ENCODE measurements at places on chromosomes 1 and 21.
A peak's percentile ranks its signal among the peaks of the same experiment; 100 is the strongest.

DNA sequence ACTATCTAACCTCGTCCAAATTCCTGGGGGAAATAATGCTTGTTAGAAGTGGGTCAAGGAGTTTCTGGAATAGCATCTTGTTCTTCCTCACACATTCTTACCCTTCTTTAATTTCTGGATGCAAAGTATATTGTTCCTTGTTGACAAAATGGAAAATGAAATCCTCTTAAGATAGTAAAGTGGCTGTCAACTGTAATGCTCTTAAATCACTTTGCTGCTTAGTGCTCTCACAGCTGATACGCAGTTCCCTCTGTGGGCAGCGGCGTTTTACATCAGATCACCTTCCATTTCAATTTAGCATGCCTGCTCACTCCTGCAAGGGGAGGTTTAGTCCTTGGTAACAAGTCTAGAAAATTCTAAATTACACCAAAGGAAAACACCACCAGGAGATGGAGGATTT, 113.1 kb downstream of the DNM3 start:
- no peak for DNase-seq

DNA sequence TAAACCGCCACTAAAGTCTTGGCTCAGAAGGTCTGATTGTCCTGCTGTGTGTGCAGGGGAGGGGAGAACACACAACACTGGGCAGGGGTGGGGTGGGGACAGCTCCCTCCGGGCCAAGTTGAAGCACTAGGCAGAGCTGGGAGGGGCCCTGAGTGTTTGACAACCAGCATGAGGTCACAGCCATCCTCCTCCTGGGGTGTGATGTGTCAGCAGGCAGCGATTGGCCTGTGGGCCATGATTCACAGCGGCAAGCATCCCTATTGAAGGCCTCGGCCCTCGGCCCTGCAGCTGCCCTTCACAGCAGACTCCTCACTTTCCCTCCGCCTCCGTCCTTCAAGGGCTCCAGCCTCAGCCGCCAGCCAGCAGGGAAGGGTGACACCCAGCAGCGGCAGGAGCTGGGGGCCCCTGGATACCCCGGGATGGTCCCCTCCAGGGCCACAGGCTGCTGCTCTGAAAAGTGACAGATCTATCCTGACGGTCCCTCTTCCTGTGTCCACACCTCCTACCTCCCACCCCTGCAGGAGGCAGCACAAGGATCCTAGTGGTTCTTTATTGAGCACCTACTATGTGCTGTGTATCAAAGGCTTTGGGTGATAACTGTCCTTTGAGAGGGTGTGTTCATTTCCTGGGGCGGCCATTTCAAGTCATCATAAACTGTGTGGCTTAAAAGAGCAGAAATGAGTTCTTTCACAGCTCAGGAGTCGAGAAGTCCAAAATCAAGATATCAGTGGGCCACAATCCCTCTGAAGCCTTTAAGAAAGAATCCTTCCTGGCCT, 66.0 kb upstream of the SLC25A33 start:
- DNase-seq = no peak

DNA sequence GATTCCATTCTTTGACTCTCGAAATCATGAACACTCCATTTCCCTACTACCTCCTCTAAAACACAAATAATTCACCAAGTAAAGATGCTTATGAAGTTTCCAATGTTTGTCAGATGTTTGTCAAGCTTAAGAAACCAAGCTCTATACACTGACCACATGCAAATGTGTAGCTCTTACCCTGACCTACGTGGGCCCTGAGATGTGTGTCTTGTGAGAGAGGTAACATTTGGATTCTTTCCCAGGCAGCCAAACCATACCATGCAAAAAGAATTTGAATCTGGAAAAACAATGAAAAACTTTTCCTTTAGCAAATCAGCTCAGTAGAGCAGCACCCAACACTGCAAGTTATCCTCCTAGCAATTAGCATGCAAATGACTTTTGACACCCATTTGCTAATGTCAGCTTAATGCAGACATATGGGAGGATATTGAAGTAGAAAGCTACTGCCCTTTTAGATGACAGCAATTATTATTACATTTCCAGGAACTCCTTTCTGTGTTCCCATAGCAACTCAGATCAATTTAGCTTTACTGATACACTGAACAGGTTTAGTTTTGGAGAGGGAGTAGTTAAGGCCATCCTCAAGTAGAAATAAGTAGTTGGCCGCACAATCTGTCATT, 83.2 kb upstream of the RGS4 start:
- no peak for DNase-seq

DNA sequence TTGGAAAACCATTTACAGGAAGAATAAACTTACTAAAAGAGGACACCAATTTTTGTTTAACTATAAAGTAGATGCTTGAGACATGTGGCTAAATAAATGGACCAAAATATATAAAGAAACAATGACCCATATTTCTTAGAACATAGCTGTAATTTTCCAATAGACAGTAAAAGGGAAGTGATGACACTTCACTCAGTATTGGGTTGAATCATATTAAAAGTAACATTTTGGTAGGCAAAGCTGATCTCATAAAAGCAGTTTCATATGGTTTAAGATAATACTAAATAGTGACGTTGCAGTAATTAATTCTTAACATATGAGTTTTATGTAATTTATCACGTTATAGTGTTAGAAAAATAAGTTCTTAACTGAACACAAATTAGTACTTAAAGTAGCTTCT, 308.9 kb upstream of the RUNX1 start:
- DNase-seq = no peak

DNA sequence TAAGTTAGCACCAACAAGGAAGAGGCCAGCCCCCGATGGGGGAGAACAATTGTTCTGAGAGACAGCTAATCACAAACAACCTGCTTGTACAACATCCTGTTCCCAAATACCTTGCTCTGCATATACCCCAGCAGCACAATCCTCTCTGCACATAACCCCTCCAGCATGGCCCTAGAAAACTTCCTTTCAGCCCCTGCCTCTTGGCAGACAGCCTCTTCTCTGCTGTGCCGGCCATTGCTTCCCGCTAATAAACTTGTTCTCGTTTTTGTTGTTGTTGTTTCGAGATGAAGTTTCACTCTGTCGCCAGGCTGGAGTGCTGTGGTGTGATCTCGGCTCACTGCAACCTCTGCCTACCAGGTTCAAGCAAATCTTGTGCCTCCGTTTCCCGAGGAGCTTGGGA, 392.7 kb downstream of the SMYD3 start:
- DNase-seq = no peak

- DNase-seq = no peak
Measured at GRCh38 chr1:43482215-43482614, 28.5 kb upstream of the HYI start.

DNA sequence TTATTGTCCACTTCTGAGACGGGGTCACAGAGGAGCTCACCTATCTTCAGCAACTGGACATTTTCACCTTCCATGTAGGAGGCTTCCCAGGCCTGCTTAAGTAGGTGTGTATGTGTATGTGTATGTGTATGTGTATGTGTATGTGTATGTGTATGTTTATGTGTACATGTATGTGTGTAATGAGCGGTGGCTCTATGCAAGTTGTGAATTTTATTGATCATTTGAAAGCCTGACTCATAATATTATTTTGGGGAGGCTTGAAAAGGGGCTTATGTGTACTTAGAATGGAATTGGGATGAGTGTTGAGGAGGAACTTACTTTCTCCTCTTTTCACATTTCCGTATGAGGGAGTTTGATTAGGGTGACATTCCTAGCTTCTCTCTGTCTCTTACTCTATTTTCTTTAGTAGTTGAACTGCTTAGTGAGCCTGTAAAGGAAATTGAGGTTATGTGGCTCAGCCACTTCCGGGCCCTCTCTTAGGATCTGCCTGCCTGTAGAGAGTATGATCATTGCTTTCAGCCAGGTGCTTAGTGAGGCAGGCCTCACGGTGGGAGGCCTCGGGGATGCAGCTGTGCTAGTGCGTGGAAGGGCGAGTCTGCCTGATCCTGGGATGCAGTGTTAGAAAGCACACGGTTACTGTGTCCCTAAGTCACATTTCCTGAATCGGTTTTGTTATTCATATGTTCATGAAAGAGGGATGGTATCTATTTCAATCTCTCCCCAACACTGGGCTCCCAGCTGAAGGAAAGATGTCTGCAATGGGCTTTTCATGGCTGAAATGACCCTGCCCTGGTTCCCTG, 61.0 kb downstream of the IER5 start:
- peak; percentile 86 for DNase-seq

- no peak for DNase-seq
Measured at GRCh38 chr1:226882631-226883409, 12.4 kb downstream of the PSEN2 start.

GRCh38 chr1:80961464-80962190, 839.1 kb upstream of the ADGRL2 start:
- DNase-seq = no peak

DNA sequence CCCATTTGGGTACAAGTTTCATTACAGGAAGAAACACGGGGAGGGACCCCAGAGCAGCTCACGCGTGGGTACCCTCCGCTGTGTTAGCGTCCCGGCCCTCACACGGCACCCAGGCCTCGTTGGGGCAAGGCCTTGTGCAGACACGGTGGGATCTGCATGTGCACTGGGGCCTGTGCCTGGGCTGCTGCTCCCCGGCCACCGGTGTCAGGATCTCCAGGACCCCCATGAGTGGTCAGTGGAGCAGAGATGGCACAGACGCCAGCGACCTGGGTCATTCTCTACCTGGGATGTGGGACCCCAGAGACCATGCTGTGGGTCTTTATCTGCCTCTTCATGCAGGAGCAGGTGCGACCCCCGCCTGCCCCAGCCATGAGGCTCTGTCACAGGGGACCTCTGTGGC, 5.4 kb upstream of the SAMD11 start:
- DNase-seq = no peak

- peak; percentile 30 for DNase-seq
Measured at GRCh38 chr1:235329139-235329902, 951 bp downstream of the GGPS1 start.

DNA sequence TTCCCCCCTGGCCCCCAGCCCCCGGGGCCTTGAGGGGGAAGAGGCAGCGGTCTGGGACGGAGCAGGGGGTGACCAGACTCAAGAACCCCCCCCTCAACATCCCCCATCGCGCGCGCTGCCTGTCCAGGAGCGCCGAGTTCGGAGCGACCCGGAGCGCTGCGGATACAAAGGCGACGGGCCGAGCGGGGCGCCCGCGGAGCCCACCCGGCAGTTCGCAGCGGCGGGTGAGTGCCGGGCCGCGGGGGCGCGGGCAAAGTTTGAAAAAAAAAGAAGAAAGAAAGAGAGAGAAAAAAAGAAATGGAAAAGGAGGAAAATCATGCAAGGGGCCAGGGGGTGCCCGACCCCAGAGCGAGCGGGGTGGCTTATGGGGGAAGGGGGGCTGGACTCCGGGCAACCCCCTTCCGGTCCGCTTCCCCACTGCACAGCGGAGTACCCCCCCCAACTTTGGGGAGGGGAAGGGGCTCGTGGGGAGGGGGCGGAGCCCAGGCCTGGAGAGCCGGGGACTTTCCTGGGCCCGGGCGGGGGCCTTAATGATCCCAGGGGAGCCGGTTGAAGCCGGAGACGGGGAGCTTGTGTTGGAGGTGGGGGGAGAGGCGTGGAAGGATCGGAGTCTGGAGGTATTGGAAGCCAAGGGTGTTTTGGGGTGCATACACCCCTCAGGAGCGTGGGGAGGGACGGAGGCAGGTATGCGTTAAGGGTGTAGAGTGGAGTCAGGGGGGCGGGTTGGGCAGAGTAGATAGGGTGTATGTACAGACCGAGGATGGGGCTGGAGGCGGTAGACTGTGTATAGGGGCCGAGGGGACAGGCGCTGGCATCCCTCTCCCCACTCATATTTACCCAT, 502 bp downstream of the VANGL2 start:
- DNase-seq = no peak

GRCh38 chr21:29350246-29350779, 51.6 kb downstream of the BACH1 start:
- DNase-seq = no peak

- no peak for DNase-seq
Measured at GRCh38 chr1:186559601-186560116, 98.7 kb upstream of the PDC start.

- no peak for DNase-seq
Measured at GRCh38 chr1:2344744-2345296, 46.5 kb downstream of the MORN1 start.

- no peak for DNase-seq
Measured at GRCh38 chr1:30409476-30410152, 313.8 kb downstream of the MATN1 start.

DNA sequence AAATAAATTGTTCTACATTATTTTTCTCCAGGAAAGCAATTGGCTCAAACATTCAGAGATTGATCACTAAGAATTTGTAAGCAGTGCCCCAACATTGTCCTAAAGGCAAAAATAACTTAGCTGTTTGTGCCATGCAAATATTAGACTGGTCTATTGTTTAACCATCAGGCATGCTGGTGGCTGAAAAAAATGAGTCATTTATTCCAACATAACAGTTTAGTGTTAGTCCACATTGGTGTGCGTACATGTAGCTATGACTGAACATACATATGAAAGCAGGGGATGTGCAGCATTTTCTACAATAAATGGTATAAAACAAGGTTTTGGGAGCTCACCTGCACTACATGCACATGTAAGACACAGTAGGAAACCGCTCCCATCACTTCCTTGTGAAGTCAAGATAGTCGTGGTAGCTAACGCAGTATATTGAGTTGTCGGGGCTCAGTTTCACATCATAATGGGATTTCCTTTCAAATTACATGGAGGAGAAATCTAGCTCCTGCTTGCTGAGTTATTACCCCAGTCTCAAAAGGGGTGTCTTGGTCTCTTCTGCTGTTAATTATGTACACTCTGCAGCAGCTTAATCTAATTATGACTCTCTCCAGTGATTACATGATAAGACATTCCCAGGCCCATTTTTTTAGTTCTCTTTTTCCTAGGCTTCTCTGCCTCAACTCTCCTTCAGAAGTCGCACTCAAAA, 199.4 kb downstream of the LYPLAL1 start:
- no peak for DNase-seq

GRCh38 chr1:6157132-6157527, 23.0 kb downstream of the CHD5 start:
- no peak for DNase-seq

- peak; percentile 69 for DNase-seq
Measured at GRCh38 chr1:8987881-8988617, 38.2 kb downstream of the SLC2A7 start.

- DNase-seq = no peak
Measured at GRCh38 chr1:44605914-44606615, 68.2 kb downstream of the TMEM53 start.

DNA sequence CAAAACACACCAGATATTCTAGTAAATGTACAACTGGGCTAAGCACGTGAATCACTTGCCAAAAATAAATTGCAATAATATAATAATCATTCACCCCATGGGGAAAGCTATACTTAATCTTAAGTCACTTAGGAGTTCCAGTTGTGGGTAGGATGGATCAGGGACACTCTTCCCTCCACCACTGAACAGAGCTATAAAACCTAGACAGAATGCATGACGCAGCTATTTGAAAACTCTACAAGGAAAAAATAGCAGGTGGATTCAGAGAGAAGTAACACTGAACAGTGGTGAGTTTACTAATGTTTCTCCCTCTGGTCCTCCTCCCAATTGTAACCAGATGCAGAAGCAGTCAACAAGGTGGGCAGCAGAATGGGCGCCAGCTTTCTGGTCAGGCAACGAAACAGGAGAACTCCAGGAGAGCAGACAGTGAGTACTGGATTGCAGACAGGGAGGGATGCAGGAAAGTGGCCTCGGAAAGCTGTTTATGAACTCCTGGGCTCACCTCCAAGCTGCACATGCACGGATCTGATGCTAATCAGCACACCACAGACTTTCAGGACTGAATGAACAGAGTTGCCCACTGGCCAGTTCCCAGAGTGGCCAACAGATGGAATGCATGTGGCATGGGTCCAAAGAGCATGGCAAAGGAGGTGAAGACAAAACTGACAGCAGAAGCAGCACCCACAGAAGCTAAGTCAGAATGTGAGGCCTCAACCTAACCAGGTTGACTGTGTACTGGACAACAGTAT, 41.4 kb downstream of the TARBP1 start:
- DNase-seq = no peak
